Mammary epithelial cell (primary cell): ENCODE measurements at places on chromosomes 12 and 14. TPM values are rescaled to one million over a fixed set of nuclear protein-coding genes. Genes with fewer than 3 reads are reported as not detected.

The BTBD6 gene
- 30.3 and 37.0 TPM in 2 replicates for total RNA-seq

The PTPRQ gene
- total RNA-seq = not detected in 2 replicates

The YBX3 gene
- 416 and 526 TPM in 2 replicates for total RNA-seq

The AMIGO2 gene
- 78.8 and 96.1 TPM in 2 replicates for total RNA-seq

The PZP gene
- not detected for total RNA-seq

The RPL10L gene
- total RNA-seq = not detected in 2 replicates

The FIGNL2 gene
- total RNA-seq = 0.50 TPM

The CACNA1C gene
- total RNA-seq = 11.0 TPM

The ADAM20 gene
- total RNA-seq = 1.6 and 1.9 TPM in 2 replicates

The MFAP5 gene
- total RNA-seq = 0.99 and 2.4 TPM in 2 replicates

The HOXC6 gene
- total RNA-seq = 5.2 and 10.9 TPM in 2 replicates
